ENCODE measurements at places on chromosomes 1 and 21. TPM values are rescaled to one million over a fixed set of nuclear protein-coding genes. Genes with fewer than 3 reads are reported as not detected.

Gene HSD11B1
- total RNA-seq: not detected

Gene PLD5
- not detected for total RNA-seq

Gene AADACL3
- not detected for total RNA-seq

Gene SORT1
- 0.20 TPM for total RNA-seq

Gene CTH
- total RNA-seq: 4.3 TPM

Gene CHIA
- total RNA-seq: not detected

Gene CTSS
- 165 TPM for total RNA-seq

Gene LRIF1
- 17.0 TPM for total RNA-seq

Gene FHAD1
- total RNA-seq: not detected

Gene CYP4A22
- total RNA-seq: not detected

Gene VCAM1
- not detected for total RNA-seq

Gene SPATA45
- total RNA-seq: not detected

Gene ODR4
- total RNA-seq: 15.6 TPM

Gene KDM5B
- 43.5 TPM for total RNA-seq

Gene ADAMTSL4
- total RNA-seq: 0.11 TPM

Gene TTC22
- total RNA-seq: 6.0 TPM

Gene EPS15
- total RNA-seq: 150 TPM

Gene SDC3
- 0.71 TPM for total RNA-seq

Gene TPRG1L
- 27.0 TPM for total RNA-seq

Gene LACTBL1
- not detected for total RNA-seq

Gene SH2D1B
- total RNA-seq: not detected

Gene WDR64
- total RNA-seq: 0.58 TPM

Gene KPRP
- not detected for total RNA-seq

Gene SPRR1A
- not detected for total RNA-seq

Gene CD53
- 522 TPM for total RNA-seq

Gene ADAM30
- not detected for total RNA-seq

Gene P3R3URF
- total RNA-seq: not detected

Gene HORMAD1
- 1.4 TPM for total RNA-seq

Gene SLFNL1
- 0.47 TPM for total RNA-seq

Gene CHTOP
- total RNA-seq: 148 TPM

Gene DONSON
- 4.4 TPM for total RNA-seq

Gene E2F2
- 3.4 TPM for total RNA-seq

Gene CNTN2
- total RNA-seq: not detected

Gene FCAMR
- total RNA-seq: not detected

All from activated B cell treated with CpG ODN at 0.5 μM for 24 hours (primary cell).